Hematopoietic multipotent progenitor cell treated with erythropoietin and hydrocortisone succinate and interleukin-3 and kit ligand, for 8 days (in vitro differentiated cells): ENCODE measurements at places on chromosomes 1 and 21.

DNA sequence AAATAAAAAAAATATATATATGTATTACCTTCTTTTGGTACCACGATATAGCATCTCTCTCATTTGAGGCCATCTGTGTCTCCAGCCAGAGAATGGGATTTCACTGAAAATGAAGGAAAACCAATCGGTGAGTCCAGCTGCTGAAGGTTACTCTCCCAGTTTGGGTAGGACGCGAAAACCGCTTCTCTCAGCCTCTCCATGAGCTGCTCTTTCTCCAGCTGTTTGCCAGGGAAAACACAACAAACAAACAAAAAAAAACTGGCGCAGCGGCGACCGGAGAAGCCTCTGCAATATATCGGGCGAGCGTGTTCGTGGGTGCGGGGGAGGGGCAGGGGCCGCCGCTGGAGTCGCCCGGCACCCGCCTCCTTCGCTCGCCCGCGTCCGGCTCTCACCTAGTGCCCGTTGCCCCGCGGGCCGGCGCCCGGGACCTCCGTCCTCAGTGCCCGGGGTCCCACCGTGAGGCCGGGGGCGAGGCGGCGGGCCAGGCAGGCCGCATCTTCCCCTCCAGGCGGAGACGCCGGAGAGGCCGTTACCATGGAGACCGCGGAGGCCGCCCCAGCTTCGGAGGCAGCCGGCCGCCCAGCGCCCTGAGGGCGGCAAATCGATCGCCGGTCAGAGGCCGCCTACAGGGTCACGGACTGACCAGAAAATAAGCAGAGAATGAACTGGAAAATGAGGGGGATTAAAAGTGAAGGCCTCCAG lies 504 bp downstream of the PHTF1 start:
- DNase-seq = peak; percentile 63

- DNase-seq = no peak
Observed at GRCh38 chr21:26833460-26833939, 11.7 kb downstream of the ADAMTS1 start.

- peak; percentile 60 for DNase-seq
Observed at GRCh38 chr1:200979574-200980451, 43.7 kb downstream of the KIF21B start.

DNA sequence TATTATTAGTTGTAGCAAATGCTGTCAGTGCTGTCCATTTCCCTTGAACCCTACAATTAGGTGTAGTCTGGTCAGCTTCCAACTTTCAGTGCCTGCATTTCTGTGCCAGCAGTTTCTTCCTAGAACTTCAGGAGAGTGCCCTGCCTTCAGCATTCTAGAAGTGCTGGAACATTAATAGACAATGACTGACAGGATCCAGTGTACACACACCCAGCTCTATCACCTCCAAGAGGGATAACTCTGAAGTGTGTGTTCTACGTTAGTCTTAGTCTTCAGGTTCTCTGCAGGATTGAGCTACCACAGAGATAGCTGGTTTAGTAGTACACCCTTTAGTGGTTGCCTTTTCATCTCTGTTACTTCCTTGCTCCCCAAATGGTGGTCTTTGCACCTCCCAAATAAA lies 61.4 kb downstream of the PRRX1 start:
- no peak for DNase-seq

DNA sequence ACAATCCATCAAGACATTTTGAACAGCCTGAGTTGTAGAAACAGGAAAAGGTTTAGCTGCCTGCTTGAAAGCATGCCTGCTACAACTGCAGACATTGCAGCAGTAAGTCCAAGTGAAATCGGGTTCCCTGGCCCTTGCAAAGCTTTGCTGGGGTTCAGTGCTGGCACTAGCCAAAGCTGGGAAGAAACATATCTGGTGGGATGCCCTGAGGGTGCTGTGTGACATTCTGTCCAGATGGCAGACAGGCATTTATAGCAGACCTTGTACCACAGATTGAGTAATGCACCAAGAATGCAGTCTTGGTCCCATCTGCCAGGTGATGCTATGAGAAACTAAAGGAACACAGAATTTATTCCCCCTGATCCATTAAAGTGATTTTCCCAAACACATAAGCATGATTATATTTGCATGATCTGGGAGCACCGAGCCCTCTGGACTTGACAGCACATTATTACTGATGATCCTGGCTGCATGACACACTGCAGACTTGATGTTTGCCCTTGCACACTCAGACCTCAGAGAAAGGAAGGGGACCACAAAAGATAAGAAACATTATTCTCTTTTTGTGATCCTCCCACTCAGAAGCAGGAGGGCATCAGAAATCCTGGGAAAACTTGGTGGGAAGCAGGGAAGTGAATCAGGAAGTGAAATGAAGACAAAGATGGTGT lies 223.7 kb upstream of the FAM78B start:
- no peak for DNase-seq

DNA sequence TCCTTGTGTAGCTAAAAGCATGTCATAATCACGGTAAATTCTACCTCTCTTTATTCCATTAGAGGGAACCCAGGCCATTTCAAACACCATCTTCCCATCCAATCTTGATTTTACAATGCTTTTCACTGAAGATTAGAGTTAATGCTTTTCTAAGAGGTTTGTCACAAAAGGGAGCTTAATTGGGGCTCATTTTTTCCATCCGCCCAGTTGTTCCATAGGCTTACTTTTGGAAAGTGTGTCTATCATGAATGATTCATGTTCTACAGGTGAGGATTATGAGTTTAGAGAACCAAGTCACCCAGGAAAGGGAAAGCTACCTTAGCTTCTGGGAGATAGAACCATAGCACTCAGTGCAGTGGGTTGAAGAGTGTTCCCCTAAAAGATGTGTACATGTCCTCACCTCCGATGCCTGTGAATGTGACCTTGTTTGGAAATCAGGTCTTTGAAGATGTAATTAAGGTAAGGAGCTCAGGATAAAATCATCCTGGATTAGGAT lies 286.9 kb upstream of the RUNX1 start:
- no peak for DNase-seq

GRCh38 chr1:55286856-55287602 lies 71.9 kb upstream of the USP24 start:
- no peak for DNase-seq

DNA sequence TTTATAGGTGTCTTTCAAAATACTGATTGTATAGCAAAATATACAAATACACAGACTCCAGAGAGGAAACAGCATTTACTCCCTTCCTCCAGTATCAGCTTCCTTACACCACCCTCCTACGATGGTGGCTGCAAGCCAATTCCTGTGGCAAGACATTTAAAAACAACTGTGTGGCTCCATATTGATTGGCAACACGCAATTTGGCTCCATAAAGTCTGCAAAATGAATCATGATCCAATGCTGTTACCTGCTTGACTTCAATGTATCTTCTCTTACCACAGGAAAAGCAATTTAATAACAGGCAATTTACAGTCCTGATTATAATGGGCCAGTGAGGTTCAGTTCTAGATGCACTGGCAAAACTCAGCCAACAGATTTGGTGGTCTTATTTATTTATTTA lies 19.7 kb upstream of the ATP6V1G3 start:
- peak; percentile 22 for DNase-seq

- DNase-seq = no peak
Observed at GRCh38 chr1:16195518-16195905, 16.9 kb downstream of the ARHGEF19 start.

DNA sequence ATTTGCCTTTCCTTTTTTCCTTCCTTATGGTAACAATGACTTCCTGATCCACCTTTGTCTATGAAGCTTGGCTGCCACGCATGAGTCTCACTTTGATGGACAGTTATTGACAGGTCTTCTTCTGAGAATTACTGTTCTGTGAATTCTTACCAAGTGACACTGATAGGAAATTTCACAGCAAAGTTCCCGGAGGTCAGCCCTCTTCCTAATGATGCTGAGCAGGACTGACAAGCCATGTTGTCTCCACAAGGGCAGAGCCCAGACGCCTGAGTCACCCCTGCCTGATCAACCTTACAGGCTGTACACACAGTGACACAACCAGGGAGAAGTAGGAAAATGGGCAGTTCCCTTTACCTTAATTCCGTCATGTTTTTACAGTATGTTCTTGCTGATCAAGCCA lies 44.2 kb downstream of the ZC3H11B start:
- DNase-seq = peak; percentile 7

DNA sequence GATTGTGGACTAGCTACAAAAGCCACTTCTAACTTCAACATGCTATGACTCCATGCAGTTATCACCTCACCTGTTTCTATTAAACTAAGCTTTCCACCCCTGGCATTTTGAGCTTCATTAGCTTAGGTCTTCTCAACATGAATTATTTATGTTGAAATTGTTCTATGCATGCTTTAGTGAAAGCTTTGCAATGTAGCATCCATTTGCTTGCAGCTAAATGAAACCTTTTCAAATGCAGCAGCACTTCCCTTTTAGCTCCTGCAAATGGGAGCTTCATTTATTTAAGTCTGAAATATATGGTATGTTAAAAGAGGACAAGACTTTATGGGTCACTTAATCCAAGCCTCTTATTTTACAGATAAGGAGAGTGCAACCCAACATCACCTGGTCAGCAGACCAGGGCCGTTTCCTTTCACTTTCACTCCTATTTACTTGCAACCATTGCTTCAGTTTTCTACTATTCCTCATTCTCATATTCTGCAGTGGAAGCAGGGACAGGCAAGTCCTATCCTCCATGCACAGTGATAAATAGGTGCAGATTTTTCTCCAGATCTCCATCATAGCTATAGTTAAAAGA lies 56.4 kb upstream of the SAMSN1 start:
- no peak for DNase-seq

GRCh38 chr1:37148663-37149062 lies 114.3 kb upstream of the GRIK3 start:
- DNase-seq = no peak

GRCh38 chr1:91545506-91546300 lies 45.1 kb downstream of the CDC7 start:
- no peak for DNase-seq

DNA sequence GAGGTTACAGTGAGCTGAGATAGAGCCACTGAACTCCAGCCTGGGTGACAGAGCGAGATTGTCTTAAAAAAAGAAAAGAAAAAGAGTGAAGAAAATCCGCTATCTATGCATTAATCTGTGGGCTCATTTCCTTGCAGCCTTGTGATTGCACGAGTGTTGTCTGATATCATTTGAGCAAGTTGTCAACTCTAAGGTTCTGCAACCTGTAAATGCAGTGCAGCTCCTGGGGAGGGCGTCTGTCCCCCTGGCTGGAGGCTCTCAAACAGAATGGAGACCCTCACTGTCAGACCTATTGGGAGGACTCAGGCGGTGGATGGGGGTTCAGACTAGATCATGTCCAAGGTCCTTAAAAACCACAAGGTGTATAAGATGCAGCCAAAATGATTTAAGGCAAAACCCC lies 6.2 kb downstream of the CORT start:
- no peak for DNase-seq

GRCh38 chr1:185595835-185596667 lies 138.1 kb upstream of the HMCN1 start:
- peak; percentile 66 for DNase-seq

GRCh38 chr1:44808938-44809917 lies 905 bp downstream of the BTBD19 start:
- peak; percentile 66 for DNase-seq

DNA sequence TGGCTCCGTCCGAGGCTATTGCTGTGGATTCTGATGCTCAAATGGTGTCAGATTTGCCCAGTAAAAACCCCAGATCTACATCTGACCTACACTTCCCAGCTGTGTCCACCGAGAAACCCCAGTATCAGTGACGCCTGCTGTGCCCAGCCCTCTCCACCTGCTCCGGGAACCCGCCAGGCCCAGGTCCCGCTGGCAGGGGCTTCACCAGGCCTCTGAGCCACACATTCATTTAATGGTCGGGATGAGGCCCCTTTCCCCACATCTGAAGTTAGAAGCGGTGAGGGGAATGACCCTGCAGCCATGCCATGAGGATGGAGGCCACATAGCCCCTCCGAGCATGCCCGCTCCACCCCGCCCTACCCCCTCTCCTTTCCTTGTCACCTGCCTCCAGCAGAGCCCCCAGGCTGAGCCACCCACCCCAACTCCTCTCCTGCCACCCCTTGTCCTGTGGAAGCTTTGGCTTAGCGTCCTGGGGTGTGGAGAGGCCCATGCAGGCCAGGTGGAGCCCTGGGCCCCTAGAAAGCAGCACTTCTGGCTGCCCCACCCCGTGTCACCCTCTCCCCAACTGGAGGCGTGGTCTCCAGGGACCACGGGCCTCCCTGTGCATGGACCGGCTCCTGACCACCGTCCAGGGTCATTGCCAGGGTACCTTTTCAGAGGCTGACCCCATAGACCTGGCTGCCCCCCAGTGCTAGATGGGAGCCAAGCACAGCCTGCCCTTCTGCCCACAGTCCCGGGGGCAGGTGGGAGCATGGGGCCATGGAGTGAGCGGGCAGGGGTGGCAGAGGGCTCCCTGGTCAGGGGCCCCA lies 8.0 kb downstream of the TNFRSF14 start:
- DNase-seq = no peak

GRCh38 chr1:58331156-58331555 lies 215.4 kb downstream of the OMA1 start:
- no peak for DNase-seq

- peak; percentile 50 for DNase-seq
Observed at GRCh38 chr1:54283635-54284385, 83.8 kb downstream of the MRPL37 start.

DNA sequence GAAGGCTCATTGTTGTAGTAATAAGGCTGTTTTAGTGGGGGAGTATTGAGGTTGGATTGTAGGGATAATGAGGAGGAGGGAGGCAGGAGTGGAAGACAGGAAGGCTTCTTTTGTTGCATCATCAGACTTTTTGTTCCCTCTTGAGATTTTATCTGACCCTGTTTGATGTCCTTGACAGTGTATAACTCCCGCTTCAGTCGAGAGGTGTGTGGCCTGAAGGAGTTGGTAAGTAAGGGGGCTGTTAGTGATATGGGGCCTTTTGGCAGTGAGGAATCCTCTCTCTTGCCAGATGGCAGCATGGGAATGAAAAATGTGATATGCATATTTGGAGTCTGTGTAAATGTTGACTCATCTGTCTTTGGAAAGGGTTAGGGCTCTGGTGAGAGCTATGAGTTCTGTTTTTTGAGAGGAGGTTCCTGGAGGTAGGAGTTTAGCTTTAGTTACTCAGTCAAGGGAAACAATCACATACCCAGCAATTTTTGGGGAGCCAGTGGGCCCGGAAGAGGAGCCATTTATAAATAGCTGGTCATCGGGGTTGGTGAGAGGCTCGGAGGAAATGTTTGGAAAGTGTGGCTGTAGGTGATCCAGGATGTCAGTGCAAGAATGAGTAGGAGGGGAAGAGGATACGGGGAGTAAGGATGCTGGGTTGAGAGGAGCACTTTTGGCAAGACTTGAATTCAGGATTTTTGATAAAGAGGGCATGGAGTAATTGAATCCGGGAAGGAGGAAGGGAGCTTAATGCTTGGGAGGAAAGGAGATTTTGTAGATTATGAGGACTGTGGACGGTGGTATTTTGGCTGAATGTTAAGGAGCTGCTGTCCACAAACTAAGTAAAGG lies 136.7 kb upstream of the ETV3 start:
- peak; percentile 69 for DNase-seq

GRCh38 chr1:47491341-47491753 lies 53.5 kb downstream of the FOXD2 start:
- DNase-seq = no peak
